Spleen (tissue), 13 donors: ENCODE measurements at places on chromosomes 5 and 9.
A peak's percentile ranks its signal among the peaks of the same experiment; 100 is the strongest.

DNA sequence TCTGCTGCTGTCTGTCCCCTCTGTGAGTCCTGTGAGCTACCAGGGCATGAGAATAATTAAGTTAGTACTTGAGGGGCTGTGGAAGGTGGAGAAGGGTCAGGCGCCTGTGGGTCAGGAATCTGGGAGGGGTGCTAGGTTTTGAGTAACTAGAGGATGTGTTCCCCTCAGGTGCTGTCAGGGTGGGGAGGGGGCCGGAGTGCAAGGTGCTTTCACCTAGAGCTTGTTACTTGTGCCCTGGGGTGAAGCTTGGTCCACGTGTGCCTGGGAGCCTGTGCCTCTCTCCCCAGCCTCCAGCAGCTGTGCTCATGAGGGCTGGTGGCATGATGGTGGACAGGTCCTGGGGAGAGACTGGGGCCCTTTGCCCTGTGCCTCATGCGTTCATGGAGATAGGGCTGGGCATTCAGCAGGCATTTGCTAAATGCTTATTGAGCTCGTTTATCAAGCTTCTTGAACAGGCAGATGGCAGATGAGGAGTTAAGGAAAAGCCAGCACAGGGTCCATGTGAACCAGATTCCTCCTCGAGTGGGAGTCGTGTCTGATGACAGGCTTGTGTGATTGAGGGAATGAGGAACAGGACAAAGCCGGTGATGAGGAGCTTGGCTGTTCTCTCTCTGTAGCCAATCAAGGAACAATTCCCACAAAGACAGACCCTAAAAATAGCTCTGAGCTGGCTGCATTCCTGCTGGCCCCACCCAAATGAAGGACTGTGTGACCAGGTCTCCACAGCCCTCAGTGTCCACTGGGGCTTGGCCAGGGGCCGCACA, 40.9 kb downstream of the CACNA1B start:
- no peak for DNase-seq

DNA sequence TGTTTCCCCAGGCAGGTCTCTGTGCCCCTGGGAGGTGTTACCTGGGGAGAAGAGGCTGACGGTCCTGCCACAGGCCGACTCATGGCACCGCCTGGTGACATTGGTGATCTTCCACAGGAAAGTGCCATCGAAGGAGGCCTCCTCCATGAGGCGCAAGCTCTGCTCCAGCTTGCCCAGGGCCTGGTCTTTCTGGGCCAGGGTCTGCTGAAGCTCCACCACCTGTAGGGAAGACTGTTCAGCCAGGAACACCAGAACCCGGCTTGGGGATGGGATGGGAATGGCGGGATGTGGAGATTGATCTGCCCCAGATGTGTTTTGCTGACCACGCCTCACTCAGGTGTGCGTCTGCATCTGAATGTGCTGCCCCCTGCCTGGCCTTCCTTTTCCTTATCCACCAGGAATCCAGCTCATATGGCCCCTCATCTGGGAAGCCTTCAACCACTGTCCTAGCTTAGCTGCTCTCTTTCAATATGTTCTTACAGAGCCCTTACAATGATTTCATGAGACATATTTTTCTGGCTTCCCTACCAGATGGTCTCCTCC, 15.2 kb downstream of the TRAF1 start:
- DNase-seq: no peak

GRCh38 chr9:93193388-93194220, 9.7 kb downstream of the WNK2 start:
- peak; percentile 33 for DNase-seq

DNA sequence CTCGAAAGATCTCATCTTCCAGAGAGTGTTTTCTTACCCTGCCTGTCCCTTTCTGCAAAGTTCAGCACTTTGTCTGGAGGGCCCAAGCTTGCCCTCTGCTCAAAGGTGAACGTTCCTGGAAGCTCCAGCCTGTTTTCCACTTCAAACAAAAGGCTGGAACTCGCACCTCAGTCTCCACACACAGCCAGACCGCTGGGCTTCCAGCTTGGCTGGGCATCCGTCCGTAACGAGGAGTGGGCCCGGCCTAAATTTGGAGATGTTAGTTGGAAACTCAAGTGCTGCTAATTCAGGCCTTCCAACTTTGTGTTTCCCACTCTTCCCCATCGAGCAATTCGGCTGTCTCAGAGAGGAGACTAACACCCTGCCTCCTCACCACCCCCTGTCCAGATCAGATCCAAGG, 35.1 kb downstream of the FGF18 start:
- DNase-seq: no peak

DNA sequence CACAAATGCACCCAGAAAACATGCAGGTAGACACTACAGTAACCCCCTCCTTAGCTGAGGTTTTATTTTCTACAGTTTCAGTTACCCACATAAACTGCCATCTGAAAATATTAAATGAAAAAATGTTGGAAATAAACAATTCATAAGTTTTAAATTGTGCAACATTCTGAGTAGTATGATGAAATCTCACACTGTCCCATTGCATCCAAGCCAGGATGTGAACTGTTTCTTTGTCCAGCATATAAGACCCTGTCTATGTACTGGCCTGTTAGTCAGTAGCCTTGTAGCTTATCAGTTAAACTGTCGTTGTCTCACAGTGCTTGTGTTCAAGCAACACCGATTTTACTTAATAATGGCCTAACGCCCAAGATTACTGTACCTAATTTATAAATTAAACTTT, 630.5 kb downstream of the ANXA1 start:
- no peak for DNase-seq

- DNase-seq: no peak
Measured at GRCh38 chr5:131541071-131541470, 94.0 kb downstream of the RAPGEF6 start.

- no peak for DNase-seq
Measured at GRCh38 chr9:131712151-131712716, 27.6 kb downstream of the RAPGEF1 start.
